A549 treated with GW870086 at 1 μM for 4 hours (cell line): ENCODE measurements at places on chromosomes 5 and 9. TPM values are rescaled to one million over a fixed set of nuclear protein-coding genes. Genes with fewer than 3 reads are reported as not detected.

The FOXD4 gene
- 0.24 to 0.83 TPM (median 0.44 TPM) in 5 replicates for total RNA-seq

The TYRP1 gene
- total RNA-seq: not detected in 5 replicates

The LCN9 gene
- not detected in 5 replicates for total RNA-seq

The PDZD2 gene
- 0.10 to 0.79 TPM (median 0.38 TPM) in 5 replicates for total RNA-seq
